Amniotic epithelial cell (primary cell): ENCODE measurements at places on chromosomes 11 and 22.
A peak's percentile ranks its signal among the peaks of the same experiment; 100 is the strongest.

DNA sequence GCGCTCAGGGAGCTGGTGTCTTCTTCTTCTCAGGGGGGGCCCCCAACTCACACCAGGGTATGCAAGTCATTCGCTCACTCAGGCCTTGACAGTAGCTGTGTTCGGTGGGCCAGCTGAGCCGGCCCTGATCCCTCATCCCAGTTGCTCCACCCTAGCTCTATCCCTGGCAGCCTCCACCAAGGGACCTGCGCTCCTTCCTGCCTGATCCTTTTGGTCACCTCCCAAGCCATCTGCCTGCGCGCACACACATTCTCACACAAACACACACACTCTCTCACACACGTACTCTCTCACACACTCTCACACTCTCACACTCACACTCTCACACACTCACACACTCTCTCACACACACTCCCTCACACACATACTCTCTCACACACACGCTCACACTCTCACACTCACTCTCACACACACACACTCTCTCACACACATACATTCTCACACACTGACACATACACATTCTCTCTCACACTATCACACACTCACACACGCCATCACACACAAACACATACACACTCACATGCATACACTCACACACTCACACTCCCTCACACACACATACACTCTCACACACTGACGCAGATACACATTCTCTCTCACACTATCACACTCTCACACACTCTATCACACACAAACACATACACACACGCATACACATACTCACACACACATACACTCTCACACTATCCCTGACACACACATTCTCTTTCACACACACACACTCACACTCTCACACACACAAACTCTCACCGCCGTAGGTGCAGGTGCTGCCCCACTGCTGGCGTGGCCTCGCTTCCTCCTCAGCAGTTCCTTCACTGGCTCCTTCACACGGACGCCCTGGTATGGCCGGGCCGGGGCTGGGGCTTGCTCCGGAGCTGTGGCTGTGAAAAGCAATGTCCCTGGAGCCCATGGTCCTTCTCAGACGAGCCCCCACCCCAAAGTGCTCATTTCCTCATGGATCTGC is 20.8 kb downstream of the POU2AF1 start:
- no peak for DNase-seq

- no peak for DNase-seq
Measured at GRCh38 chr11:70568035-70568813, 169.9 kb downstream of the CTTN start.

- no peak for DNase-seq
Measured at GRCh38 chr11:10331548-10332289, 26.8 kb downstream of the ADM start.

- no peak for DNase-seq
Measured at GRCh38 chr22:29253561-29254285, 14.1 kb downstream of the RHBDD3 start.

DNA sequence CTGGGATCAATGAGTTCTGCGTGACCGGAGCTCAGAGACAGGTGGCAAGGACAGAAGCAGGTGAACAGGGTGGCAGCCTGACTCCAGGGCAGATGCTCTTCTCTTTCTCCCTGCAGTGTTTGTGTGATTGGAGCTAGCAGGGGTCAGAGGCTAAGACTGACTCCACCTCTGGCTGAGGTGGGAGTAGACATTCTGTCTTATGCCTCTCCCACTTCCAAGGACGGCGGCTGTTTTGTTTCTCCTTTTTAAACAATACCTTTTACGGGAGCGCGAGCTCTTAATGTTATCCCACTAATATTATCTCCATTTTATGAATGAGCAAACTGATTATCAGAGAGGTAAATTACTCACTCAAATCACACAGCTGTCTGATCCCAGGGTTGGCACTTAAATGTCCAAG is 323.7 kb downstream of the MIAT start:
- no peak for DNase-seq

GRCh38 chr11:76630600-76631281 is 39.8 kb downstream of the LRRC32 start:
- peak; percentile 45 for DNase-seq

- peak; percentile 33 for DNase-seq
Measured at GRCh38 chr11:70477609-70478008, 79.3 kb downstream of the CTTN start.

DNA sequence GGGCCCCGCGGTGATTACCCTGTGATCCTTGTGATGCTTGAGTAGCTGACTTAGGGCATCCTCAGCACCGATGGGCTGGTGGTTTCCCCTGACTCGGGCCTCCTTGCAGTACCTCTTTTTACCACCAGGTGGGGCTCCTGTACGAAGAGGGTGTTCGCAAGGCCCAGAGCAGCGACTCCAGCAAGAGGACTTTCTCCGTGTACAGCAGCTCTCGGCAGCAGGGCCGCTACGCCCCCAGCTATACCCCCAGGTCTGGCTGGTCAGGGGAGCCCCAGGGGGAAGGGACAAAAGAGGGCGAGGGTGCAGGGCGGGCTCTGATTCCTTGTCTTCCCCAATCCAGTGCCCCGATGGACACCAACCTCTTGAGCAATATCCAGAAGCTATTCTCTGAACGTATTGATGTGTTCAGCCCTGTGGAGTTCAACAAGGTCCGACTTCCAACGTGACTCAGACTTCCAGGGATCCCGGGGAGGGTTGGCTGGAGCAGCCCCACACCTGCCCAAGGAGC is 1.3 kb upstream of the TM7SF2 start:
- peak; percentile 69 for DNase-seq

- no peak for DNase-seq
Measured at GRCh38 chr11:13008625-13009475, at the start of gene RASSF10. Gene RASSF10, plus strand, starts transcription at chr11:13009316. Its CDS starts 261 bp downstream, at chr11:13009577.

GRCh38 chr11:12604557-12605153 is 69.6 kb upstream of the TEAD1 start:
- DNase-seq: no peak

DNA sequence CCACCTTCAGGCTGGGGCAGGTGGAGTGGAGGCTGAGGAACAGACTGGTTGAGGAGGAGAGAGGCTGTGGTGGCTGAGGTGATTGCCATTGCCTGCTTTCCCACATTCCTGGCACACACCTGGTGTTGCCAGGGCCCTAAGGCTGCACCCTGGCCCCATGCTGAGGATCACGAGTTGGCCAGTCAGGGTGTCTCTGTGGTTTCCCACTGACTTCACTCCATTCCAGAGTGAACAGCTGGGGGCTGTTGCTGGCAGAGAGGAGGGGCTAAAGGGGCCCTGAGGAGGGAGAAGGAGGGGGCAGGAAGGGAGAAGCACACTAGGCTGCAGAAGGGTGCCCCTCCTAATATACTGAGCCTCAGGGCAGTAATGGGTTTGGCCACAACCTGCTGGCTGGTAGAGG is 1.8 kb downstream of the TMEM86A start:
- no peak for DNase-seq

GRCh38 chr11:35950082-35950481 is 6.2 kb downstream of the LDLRAD3 start:
- no peak for DNase-seq

DNA sequence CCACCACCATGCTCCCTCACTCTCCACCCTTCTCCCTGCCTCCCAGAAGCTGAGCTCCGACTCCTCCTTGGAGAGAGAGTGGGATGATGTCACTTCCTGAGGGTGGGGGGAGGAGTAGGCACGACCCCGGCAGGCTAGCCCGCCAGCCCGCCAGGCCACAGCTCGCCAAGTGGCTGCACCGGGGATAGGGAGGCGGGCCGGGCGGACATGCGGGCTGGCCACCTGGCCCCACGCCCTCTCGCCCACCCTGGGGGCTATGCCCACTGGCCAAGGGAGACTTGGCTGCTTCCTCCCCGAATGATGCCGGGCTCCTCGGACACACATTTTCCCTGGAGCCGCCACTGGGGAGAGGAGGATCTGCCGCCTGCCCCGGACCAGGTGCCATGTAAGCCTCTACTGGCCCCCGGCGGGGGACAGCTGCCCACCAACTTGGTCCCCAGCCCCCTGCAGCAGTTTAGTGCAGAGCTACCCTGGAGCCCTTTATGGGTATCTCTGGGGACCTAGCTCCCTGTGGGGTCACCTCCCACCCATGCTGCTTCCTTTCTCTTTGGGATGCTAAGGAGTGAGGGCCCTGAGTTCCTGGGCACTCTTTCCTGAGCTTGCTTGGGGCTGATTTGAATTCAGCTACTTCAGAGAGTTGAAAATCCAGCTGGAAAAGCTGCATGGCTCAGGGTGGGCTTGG is 33.7 kb upstream of the MYRF start:
- DNase-seq: peak; percentile 51

- no peak for DNase-seq
Measured at GRCh38 chr11:100316952-100317351, 370.1 kb upstream of the ARHGAP42 start.

DNA sequence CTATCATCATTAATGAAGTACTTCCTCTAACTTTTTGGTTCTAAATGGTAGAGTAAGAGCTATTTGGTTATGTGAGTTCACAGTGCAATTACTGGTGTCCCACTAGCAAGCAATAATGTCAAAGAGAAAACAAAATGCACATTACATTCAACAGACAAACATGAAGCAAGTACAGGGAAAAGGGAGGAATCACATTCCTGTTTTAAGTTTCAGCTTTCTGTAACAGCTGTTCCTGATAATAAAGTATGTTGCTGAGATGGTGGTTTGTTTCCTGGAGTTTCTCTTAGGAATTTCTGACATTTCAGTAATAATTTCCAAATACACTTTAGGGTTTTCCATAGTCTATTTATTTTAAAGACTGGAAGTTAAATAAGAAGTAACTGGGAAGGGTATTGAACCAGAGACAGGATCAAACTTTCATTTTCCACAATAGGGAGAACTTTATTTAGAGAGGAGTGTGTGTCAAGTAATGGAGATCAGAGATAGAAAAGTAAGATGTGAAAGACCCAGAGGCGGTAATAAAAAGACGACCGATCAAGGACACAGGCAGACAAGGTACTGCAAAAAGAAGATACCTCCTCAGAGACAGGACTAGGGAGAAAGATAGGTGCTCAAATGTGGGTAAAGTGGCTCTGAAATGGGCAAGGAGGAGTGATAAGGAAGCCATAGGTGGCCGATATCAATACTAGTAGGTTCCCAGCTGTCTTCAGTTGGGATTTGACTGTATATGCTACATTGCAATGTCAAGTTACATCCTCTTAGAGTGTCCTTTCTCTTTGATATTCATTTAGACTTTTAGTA is 20.8 kb upstream of the CLNS1A start:
- DNase-seq: peak; percentile 59

- no peak for DNase-seq
Measured at GRCh38 chr11:19740586-19740985, 27.9 kb downstream of the NAV2 start.

DNA sequence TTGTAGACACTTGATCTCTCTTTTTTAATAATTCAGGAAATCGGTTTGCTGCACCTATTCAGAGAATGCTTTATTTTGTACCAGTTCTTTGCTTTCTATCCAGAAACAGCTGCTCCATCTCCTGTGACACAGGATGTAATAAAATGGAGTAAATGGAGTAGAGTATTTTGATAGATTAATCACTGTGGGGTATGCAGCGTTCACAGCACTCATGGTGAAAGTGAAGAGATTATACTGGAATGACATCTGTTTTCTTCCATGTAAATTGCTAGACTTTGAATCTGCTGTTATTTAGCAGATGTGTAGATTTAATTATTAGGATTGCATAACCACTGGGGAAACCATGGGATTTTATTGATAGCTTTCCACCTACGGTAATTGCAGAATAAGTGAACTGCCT is 227.3 kb upstream of the ARHGAP42 start:
- DNase-seq: no peak

- no peak for DNase-seq
Measured at GRCh38 chr11:132237781-132238180, 867.4 kb downstream of the NTM start.

GRCh38 chr11:134074346-134074745 is 5.5 kb downstream of the JAM3 start:
- DNase-seq: peak; percentile 22

GRCh38 chr11:69880826-69881445 is 61.7 kb upstream of the FGF3 start:
- no peak for DNase-seq

DNA sequence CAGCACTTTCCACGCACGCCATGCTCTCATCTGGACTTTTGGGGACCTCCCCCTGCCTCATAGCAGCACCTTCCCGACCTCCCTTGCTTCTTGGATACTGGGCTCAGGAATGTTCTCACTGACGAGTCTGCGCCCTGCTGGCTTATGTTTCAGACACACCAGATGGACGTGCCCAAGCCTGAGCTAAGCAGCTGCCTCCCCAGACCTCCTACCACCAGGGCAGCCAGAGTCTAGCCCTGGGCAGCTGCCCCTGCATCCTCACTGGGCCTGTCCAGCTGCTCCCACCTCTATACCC is 13.2 kb upstream of the RGL4 start:
- no peak for DNase-seq
